ENCODE measurements at places on chromosomes 7 and 10. TPM values are rescaled to one million over a fixed set of nuclear protein-coding genes. Genes with fewer than 3 reads are reported as not detected.

DNA sequence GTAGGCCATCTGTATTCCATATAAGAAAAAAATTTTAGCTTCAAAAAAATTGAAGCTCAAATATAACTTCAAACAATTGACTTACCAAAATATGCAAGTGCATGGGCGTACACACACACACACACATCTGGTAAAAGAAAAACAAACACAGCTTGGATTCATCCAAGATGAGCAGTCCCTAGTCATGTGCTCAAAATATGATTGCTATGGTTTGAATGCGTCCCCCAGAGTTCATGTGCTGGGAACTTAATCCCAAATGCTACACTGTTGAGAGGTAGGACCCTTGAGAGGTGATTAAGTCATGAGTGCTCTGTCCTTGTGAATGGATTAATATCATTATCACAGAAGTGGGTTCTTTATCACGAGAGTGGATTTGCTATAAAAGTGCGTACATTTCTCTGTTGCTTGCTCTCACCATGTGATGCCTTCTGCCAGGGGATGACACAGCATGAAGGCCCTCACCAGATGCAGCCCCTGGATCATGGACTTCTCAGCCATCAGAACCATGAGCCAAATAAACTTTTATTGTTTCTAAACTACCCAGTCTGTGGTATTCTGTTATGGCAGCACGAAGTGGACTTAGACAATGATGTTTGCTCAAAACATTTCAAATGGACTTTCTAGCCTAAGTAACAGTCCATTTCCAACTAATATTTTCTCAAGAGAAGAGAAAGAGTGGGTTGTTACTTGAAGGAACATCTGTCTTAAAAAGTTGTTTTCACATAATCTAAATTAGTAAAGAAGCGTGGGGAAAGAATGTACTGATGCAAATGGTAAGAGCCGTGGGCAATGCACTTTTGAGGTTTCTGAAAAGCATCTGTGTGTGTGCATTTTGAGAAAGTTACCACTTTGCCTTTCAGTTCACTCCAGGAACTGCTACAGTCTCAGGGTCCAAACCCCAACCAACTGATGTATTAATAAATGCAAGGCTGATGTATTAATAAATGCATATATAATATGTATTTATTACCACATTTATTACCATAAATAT lies 15.1 kb upstream of the SVIL start:
- DNase-seq: no peak

DNA sequence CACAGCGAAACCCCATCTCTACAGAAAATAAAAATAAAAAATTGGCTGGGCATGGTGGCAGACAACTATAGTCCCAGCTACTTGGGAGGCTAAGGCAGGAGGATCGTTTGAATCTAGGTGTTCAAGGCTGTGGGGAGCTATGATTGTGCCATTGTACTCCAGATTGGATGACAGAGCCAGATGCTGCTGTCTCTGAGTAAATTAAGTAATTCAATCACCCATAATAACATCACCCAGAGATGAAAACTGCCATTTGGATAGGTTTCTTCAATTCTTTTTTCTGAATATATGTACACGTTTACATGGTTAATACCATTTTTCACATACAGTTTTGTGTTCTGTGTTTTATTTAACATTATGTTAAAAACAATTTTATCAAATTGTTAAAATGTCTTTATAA lies 79.3 kb downstream of the WIPF3 start:
- DNase-seq: no peak

- no peak for DNase-seq
Measured at GRCh38 chr10:88045656-88046415, 182.4 kb downstream of the PTEN start.

DNA sequence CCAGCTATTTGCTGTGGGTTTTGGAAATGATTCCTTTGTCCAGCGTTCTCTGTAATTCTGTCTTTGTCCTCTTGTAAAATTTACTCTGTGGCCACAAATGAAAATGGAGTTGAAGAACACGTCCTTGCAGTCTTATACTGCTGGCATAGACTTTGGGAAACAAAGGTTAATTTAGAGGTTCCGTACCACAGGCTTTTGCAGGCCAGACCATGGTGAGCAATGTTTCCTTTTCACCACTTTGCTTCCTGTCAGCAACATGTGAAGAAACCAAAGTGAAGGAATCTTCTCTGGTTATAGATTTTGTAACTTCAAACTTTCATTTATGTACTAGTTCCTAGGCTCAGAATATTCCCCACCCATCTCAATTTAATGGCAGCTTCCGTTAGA lies 488.5 kb downstream of the MDFIC start:
- DNase-seq: peak; percentile 10

SDHAF3 gene
- total RNA-seq: 7.1 TPM

MBL2 gene
- total RNA-seq: not detected

DNA sequence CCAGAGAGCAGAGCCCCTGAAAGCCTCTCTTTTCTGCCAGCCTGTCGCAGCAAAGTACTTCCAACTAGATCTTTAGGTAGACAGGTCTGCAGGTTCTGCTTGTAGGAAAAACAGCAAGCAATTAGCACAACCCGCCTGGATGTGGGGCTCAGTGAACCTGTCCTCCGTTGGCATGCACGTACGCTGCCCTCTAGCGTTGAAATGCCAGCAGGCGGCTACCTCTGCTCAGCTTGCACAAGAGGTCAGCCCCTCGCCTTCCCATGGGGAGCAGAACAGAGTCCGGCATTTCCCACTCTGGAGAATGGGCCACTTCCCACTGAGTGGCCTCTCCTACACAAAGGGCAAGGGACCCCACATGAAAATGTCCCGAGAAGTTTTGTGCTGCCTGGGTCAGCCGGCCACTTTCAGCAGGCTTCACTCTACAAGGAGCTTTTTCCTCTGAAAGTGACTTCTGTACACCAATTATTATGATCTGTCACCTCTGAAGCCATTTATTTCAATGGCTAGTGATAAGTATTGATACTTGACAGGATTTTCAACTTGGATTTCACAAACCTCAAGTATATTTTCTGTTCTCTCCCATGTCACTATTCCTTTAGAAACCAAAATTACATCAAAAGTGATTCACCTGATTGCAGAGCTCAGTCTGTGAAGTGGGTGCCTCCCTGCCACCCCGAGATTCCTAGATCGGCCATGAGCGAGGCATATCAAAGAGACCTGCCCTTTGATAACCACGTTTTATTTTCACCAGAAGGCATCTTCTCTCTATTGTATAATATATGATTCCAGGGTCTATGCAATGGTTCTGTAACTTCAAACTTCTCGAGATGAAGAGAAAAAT lies 56.7 kb downstream of the JCAD start:
- peak; percentile 85 for DNase-seq

PSMC2 gene
- total RNA-seq: 147 TPM

- DNase-seq: peak; percentile 76
Measured at GRCh38 chr7:137953665-137954470, 48.0 kb downstream of the CREB3L2 start.

- DNase-seq: no peak
Measured at GRCh38 chr7:3265388-3265787, 35.7 kb upstream of the SDK1 start.

LEP gene
- total RNA-seq: not detected

GRCh38 chr10:99395750-99396445 lies 34.5 kb downstream of the GOT1 start:
- DNase-seq: peak; percentile 57
